ENCODE measurements at places on chromosomes 5 and 9.

DNA sequence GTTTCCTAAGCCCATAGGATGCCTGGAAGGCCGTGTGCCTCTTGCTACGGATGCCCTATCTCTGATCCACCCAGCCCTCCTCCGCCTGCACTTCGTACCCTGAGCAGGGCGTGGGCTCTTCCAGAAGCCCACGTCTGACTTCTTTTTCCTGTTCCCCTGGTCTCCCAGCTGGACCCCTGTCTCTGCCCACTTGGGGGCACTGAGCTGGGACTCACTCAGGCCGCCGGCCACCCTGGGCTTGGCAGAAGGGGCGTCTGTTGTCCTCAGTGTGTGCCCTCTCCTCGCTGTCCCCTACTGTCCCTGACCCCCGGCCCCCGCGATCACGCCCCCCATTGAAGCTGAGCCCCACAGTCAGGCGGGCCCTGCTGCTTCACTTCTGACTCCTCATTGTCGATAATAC, 22.0 kb upstream of the RXRA start:
- no peak for DNase-seq

DNA sequence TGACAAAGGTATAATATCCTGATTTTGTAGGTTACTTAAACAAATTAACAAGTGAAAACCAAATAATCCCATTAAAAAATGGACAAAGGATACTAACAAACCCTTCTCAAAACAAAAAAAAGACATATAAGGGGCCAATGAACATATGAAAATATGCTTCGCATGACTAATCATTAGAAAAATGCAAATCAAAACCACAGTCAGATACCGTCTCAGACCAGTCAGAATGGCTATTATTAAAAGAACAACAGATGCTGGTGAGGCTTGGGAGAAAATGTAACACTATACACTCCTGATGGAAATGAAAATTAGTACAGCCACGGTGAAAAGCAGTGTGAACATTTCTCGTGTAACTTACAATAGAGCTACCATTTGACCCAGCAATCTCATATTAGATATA, 1542.2 kb upstream of the CDH9 start:
- DNase-seq = no peak

DNA sequence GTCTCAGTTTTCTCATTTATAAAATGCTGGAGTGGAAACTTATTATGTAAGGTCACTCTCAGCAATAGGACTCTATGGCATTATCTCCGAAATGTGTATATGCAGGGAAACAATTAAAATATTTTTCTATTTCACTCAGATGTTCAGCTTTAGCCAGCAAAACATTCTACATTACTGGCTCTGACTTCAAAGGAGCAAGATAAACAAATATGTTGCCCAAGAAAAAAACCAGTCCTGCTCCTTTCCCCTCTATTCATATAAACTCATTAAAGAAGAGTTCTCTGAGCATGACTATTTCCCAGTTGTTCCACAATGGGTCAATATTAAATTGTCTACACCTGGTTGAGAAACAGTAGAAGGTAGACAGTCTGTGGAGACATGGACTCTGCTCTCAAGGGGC, 155.0 kb downstream of the NPR3 start:
- no peak for DNase-seq

GRCh38 chr5:65828022-65828896, 98.1 kb upstream of the ERBIN start:
- DNase-seq = no peak

DNA sequence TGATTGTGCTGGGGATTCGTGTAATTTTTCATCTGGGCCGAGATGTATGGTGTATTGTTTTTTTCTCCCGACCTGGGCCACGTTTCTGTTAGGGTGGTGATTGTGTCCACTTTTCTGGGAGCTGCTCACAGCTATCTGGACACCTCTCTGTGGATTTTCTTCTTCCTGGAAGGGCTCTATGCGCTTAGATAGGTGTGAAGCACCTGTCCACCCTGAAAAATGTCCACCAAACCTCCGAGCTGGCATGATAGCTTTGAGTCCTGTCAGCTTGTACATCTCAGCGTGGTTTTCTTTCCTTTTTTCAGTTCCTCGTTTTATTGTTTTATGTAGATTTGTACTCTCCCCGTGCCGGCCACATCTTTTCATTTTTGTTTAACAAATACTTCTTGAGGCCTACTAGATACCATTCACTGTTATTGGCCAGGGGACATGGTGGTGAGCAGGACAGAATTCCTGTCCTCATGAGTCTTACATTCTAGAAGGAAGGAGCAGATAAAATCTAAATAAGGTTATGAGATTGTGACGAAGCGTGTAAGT, 1.1 kb downstream of the UGCG start:
- no peak for DNase-seq

GRCh38 chr9:14198841-14199455, 115.0 kb downstream of the NFIB start:
- peak; percentile 79 for DNase-seq

DNA sequence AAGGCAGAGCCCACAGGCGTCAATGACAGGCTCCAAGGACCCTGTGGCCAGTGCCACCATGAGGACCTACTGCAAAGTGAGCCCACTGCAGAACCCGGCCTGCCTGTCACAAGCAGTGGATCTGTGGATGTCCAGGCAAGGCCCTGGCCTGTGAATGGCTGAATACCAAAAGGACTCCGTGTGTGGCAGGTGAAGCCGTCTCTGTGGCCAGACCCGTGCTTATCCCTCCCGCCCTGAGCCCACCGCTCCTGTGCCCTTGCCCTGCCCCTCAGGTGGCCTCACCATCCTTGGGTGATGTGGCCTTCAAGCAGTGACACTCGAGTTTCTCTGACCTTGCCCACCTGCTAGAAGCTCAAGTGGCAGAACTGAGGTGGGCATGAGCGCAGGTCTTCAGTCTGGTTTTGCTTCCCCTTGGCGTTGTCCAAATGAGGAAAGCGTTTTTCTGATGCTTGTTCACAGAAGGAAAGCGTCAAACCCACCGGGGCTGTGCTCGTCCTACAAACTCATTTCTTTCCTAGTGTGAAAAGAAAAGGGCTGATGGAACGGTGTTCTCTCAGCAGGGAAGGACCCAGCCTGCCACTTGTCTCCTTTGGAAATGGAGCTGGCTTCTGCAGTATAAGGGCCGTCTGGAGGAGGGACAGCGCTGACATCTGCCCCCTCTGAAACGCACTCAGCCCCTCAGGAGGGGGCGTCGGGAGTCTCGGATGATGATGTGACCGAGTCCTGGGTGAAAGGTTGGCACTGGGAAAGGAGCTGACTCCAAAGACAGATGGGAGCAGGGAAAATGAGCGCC, 377.7 kb upstream of the IRX4 start:
- DNase-seq = no peak

Measured in left lobe of liver (tissue), 2 donors.